ENCODE measurements at places on chromosomes 13 and 19.

- DNase-seq: no peak
These were observed 21.8 kb downstream of the MRPS12 start for GRCh38 chr19:38952395-38953165.

DNA sequence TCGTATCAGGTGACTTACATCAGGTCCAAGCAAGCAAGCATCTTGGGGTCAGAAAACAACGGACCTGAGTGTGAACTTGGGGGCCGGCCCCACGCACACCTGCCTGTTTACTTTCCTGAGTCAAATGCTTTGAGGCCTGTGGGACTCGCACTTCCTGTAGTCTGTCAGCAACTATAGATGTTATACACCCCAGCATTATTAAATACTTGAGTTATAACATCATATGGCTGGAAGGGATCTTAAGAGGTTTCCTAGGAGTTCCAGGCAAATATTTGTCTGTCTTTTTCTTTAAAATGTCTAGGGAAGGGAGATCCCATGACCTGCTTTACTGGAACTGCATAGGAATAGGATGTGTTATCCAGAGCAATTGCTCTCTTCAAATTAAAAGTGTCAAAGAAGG, 280.6 kb downstream of the SHISA2 start:
- no peak for DNase-seq

DNA sequence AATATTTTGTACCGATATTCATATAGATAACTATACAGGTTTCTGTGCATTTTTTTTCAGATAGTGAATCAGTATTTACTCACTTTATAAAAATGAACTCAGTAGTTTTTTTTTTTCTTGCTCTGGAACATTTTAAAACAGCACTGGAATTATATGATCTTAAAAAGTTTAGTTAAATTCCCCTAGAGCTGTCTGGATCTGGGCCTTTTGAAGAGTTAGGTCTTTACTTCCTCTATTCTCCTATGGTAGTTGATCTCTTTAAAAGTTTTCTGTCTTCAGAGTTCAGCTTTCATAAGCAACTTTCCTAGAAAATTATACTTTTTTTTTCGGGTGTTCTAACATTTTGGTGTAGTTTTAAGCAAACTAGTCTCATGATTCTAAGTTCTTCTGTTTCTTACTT, 21.8 kb upstream of the RBM26 start:
- DNase-seq: no peak

DNA sequence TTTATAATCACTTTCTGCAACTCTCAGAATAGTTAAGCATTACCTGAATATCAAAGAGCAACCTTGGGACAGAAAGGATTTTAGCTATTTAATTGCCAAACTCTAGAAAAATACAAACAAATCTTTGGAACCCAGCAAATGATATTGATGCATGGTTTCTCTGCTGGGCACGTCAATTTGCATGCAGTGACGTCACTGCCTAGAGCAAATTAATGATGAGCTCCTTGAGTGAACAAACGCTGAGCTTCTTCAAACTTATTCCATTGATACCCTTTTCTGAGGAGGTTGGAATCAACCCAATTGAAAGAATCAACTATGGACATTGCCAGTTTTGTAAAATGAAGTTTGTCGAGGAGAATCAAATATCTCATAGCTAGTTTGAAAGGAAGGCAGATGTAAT, 259.9 kb upstream of the SOX21 start:
- DNase-seq: no peak

DNA sequence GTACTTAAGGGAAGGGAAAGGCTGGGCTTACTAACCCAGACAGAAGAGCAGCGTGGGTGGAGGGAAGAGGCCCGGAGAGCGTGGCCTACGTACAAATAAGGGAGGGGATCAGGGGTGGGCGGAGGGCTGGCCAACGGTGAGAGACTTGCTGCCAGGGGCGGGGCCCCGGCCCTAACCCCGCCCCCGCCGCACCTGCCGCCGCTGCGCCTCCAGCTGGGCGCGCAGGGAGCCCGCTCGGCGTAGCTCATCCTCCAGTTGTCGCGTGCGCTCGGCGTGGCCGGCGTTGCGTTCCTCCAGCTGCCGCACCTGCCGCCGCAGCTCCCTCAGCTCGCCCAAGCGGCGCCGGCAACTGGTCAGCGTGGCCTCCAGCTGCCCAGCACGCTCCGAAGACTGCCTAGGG, 5.7 kb downstream of the HOOK2 start:
- no peak for DNase-seq

DNA sequence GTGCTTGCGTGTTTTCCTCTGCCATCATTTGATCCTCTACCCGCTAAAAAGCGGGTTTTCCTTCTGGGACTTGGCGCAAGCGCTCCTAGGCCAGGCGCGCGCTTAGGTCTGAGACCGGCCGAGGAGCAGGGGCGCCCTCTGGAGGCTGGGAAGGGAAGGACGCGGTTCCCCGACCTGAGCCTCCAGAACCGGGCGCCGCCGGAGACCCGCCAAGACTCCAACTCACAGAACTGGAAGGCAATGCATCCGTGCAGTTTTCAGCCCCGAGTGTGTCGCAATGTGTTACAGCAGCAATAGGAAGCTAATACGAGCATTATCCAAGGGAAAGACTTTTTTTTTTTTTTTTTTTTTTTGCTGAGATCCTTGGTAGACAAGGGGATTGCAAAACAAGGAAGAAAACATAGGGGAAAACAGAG, 190.9 kb downstream of the COL4A1 start:
- no peak for DNase-seq

DNA sequence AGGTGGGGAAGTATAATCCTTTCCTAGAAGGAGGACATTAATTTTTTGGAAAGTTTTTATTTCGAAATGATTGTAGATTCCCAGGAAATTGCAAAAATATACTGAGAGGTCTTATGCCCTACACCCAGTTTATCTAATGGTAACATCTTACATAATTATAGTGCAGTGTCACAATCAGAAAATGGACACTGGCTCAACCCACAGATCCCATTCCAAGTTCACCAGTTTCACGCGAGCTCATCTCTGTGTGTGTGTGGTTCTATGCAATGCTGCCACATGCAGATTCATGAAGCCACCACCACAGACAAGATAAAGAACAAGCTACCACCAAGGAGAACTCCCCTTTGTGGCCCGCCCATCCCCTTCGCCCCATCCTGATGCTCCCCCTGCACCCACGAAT, 24.4 kb downstream of the IL17D start:
- DNase-seq: no peak

GRCh38 chr13:21466527-21466926, 7.4 kb upstream of the ZDHHC20 start:
- no peak for DNase-seq

GRCh38 chr19:2974342-2975041, 2.9 kb upstream of the TLE6 start:
- no peak for DNase-seq

DNA sequence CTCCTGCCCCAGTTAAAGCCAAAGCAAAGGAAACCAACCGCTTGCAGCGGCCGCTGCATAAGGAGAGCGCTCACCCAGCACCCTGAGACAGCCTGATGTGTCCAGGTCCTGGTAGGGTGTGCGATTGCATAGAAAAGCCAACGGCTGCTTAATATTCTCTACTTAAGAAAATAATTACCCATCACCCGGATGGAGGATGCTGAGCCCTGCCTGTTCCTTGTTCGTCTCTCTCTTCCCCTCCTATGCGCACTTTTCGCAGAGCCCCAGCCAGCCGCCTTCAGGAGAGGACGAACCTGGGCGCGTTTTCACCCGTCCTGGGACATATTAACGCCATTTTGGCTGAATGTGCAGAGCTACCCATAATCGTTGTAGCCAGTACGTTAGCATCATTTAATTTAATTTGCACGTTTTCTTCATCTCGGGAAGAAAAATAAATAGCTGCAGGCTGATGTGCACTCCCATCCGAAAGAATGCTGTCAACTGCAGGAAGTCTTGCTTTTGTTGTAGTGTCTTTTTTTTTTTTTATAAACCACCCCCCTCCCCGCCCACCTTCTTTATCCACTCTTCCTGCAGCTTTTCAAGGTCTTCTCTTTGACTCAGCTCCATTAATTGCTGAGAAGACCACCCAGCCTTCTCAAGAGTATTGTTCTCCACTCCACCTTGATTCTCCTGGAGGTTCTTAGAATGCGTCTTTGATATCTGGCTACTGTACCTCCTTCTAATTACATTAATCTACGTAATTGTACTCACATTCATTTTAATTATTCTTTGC, 214.5 kb downstream of the TEX29 start:
- DNase-seq: no peak

DNA sequence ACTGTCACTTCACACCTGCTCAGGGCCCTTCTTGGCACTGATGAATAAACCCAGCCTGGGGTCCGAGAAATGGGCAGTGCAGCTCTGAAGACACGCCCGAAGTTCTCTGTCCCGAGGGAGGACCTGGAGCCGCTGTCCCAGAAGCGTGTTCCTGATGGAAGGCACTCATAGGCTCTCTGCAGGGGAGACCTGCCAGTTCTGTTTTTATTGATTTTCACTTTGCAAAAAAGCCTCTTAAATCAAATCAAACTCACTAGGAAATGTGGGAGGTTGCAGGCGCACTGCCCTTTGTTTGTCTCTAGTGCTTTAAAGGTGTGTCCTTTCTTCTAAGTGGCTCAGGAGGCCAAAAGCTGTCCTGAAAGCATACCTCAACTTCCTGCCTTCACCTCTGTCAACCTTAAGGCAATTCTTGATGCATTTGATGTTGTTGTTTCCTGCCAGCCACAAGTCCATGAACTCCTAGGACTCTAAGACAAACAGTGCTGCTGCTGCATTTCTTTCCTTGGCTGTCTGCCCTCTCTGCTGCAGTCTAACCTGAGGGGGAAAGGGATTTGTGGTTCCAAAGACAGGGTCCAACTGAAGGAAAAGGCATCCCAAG, 663.2 kb downstream of the UQCRFS1 start:
- DNase-seq: no peak

DNA sequence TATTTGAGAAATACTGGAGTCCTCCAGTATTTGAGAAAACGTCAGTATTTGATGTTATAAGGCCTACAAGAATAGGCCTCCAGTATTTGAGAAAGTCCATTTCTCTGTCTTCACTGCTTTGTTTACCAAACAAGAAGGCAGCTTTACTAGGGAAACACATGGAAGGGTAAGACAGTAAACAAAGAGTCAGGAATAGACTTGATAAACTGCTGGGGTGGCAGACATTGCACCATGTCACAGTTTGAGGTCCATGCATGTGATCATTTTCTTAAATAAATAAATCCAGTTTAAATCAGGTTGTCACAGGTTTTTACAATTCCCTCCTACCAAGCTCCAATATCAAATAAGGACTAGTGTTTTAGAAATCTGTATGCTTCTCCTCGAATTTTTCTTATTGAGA, 1431.0 kb upstream of the SPRY2 start:
- DNase-seq: no peak

GRCh38 chr13:75507027-75508001, 25.3 kb upstream of the TBC1D4 start:
- DNase-seq: no peak

DNA sequence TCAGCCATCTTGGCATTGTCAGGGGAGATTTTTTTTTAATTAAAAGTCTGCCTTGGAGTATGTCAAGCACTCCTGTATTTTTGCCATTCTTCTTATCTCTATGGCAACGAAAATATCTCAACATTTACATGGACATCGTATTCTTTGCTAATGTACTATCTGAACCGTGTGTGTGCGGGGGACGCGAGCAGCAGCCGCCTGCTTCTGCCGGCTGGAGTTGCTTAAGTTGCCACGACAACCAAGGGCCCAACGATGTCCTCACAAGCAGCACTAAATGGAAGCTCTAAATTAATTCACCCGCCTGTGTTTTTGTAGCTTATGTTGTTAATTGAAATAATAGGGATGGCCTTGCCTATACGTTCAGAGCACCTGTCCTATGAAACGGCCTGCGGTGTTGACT, 309.5 kb downstream of the TEX29 start:
- DNase-seq: no peak

DNA sequence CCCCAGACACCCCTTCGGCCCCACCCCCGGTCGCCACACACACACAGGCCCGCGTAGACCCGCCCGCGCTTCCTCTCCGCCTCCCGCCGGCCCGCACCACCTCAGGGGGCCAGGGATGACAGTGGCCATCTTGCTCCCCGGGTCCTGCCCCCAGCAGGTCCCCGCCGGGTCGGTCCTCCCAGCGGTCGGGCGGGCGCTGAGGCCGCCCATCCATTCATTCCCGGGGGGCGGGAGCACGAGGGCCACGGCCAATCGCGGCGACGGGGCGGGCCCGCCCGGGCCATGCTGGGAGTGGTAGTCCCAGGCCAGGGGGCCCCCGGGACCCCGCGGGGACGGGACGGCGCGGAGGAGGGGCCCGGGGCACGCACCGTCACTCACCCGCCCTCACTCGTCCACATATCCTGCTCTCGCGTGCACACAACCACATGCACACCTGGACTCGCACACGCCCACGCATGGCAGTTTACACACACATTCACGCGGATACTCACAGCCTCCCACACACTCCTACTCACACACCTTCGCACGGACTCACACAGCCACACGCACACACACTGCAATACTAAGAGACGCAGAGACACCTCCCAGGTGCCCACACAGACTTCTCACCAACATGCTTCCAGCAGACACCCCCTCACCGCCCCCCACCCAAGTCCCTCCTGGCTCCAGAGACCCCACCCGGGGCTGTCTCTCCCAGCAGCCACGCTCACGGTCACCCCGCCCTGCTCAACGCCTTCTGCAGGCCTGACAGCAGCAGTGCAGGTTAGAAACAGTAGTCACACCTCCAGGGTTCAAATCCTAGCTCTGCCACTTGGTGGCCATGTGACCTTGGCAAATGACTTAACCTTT, at the start of gene DPF1:
Gene DPF1 (minus strand): TSS at position 209 of the 849 bp plus-strand sequence. CDS start 80 bp downstream, at position 129.
- peak; percentile 43 for DNase-seq

GRCh38 chr19:11674067-11674492, 64.7 kb downstream of the ZNF823 start:
- no peak for DNase-seq

GRCh38 chr13:83906240-83906820, 24.1 kb upstream of the SLITRK1 start:
- DNase-seq: no peak

DNA sequence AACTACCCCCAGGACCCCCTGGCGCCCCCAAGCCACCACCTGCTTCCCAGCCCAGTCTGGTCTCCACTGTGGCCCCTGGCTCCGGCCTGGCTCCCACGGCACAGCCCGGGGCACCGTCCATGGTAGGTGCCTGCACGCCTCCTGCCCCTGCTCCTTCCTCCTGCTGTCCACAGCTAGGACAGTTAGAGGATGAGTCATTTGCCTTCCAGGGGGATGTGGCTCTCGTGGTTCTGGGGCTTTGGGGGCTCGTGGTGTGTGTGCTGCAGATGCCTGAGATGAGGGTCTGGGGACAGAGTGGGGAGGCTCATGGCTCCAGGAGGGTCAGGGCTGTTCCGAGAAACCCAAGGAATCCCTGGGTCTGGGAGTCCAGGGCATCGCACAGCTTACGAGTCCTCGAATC, 12.7 kb downstream of the MED25 start:
- DNase-seq: no peak

DNA sequence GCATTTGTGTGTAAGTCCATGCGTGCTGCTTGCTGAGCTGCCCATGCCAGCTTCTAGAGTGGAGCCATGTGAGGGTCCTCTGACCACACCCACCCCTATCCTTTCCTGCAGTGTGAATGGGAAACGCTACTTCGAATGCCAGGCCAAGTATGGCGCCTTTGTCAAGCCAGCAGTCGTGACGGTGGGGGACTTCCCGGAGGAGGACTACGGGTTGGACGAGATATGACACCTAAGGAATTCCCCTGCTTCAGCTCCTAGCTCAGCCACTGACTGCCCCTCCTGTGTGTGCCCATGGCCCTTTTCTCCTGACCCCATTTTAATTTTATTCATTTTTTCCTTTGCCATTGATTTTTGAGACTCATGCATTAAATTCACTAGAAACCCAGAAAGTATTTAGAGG, 10.3 kb downstream of the TBCB start:
- no peak for DNase-seq

- DNase-seq: no peak
These were observed 2422.9 kb upstream of the PCDH20 start for GRCh38 chr13:63838366-63839110.
